ENCODE measurements at places on chromosomes 2 and 18. TPM values are rescaled to one million over a fixed set of nuclear protein-coding genes. Genes with fewer than 3 reads are reported as not detected.

Gene CKAP2L
- 3.9 TPM for total RNA-seq

Gene TUBA4B
- 0.11 TPM for total RNA-seq

Gene EPG5
- total RNA-seq = 62.5 TPM

Gene LYPD6B
- not detected for total RNA-seq

Gene TMEM178A
- 1.4 TPM for total RNA-seq

Gene TRAF3IP1
- total RNA-seq = 10.8 TPM

Gene RAB17
- total RNA-seq = 0.12 TPM

Gene DYNC2LI1
- total RNA-seq = 28.0 TPM

Gene FBXO48
- 0.66 TPM for total RNA-seq

Gene EML6
- total RNA-seq = 1.1 TPM

Gene OSR1
- total RNA-seq = 3.9 TPM

Gene LINC00305
- not detected for total RNA-seq

Gene CACNB4
- total RNA-seq = 0.33 TPM

Gene CCL20
- not detected for total RNA-seq

Gene CIDEA
- 12.1 TPM for total RNA-seq

Gene FAM210A
- total RNA-seq = 22.6 TPM

Gene SPHKAP
- total RNA-seq = 1.2 TPM

Gene PCBP1
- total RNA-seq = 32.2 TPM

Gene ST8SIA3
- not detected for total RNA-seq

Gene PKDCC
- 55.4 TPM for total RNA-seq

Gene GAREM2
- 0.22 TPM for total RNA-seq

Gene IHH
- not detected for total RNA-seq

Gene ARHGAP25
- 1.1 TPM for total RNA-seq

Gene EIF4E2
- total RNA-seq = 96.3 TPM
